Left renal pelvis (tissue), 4 donors: ENCODE measurements at places on chromosomes 16 and 17.

DNA sequence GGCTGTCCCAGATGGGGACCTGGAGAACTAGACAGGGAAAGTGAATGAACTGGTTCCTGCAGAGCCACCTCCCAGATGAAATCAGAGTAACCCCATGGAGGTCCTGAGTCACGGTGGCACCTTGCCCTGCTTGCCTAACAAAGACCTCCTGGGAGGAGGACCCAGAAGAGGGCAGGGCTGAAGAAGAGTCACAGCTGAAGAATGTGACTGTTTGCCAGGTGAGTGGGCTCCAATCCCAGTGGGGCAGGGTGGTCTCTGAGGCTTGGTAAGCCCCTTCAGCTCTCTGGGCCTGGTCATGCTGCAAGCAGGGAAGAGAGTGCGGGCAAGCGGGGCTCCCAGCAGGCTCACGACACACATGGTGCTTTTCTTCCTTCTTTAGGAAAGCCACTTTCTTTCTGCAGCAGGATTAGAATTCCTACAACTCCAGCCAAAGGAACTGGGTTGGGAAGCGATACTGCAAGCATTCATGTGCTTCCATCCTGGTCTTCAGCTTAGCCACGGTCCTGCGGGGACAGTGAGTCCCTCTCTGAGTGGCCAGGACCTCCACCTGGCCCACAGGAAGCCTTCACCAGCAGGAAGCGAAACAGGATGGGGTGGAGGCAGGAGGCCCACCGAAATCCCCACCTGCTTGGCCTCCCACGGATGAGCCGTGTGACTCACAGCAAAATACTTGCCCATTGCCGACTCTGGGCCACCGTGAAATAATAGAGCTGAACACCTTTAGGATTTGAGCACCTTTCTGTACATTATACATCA is 4.3 kb downstream of the C16orf74 start:
- no peak for DNase-seq

- DNase-seq, result no peak
Observed at GRCh38 chr17:79306424-79307318, 232.0 kb downstream of the ENGASE start.

GRCh38 chr16:87146676-87147075 is 170.5 kb downstream of the C16orf95 start:
- DNase-seq, result no peak

DNA sequence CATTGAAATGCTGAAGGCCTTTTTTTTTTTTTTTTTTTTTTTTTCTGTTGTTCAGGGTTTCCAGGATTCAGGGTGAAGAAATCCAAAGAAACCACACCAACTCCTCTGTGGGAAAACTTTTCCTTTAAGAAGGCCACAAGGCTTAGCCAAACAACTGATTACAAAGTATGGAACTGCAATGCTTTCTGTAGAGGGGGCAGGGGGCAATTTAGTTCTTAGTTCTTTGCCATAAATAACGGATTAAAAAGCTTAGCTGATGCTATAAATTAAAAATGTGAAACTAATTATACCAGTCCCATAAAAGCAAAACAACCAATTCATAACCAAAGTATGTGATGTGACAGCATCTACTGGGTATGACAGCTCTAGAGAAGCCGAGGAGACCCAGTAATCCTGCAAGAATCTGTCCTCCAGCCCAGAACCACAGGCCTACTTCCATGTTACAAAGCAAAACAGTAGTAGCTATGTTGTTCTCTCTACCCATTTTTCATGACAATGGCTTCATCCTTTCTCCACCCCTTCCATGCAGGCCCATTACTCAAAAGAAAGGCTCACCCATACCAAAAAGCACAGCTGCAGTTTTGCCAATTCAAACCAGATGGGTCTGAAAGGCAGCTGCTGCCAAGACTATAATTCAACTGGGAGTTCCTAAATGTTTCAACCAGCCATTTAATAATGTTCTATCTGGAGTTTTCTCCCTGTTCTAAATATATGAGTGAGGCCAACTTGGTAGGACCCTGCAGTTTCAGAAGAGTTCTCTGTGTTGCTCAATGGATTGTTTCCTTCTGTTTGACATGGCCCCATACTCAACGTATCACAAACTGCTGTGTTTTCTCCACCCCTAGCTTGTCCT is 167.1 kb upstream of the ZFHX3 start:
- no peak for DNase-seq

GRCh38 chr17:77786740-77787505 is 171.6 kb upstream of the TNRC6C start:
- no peak for DNase-seq

DNA sequence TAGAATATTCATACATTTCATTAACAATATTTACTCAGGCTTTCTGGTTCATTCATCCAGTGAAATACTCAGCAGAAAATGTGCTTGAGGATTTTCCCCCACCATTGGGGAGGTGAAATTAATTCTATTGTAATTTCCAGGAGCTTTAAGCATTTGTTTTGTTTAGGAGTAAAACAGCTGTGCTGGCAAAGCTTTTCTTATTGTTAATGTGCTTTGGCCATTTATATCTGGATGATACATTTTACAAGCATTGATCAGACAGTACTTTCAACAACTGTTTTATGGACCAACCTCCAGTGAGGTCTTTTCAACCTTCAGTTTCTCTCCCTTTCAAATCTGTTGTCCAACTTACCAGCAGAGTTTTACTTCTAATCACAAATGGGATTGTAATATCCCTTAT is 672.4 kb downstream of the CDH11 start:
- no peak for DNase-seq

DNA sequence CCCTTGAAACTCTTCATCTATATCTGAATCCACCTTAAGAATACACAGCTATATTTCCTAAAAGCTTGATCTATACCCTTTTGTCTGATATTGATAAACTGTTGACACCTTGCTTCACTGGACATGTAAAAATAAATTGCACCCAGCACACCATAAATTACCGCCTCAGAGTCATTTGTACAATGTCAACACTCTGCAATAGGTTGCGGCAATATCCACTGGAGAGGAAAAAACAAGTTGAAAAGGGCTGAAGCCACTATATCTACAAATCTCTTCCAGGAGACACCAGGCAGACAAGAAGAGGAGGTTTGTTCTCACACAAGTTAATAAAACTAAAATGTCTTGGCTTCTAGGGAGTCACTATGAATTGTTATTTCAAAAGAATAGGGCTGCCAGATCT is 656.9 kb downstream of the CDH8 start:
- DNase-seq, result no peak

DNA sequence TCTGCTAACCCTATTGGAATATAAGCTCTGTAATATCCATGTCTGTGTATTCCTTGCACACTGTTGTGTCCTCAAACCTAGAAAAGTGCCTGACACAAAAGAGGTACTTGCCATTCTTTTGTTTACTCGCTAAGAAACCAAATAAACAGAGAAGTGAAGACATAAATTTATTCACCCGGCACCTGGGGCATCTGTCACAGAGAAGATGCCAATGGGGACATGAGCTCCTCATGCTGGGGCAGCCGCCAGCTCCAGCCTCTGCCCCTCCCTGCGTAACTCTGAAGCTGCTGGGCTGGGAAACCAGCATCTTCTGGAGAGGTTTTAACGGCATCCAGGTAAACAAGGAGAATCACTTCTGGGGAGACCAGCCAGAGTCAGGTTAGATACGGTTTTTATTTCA is 15.1 kb upstream of the CDRT4 start:
- no peak for DNase-seq

- DNase-seq, result no peak
Observed at GRCh38 chr17:56884483-56885311, 29.2 kb downstream of the TRIM25 start.

DNA sequence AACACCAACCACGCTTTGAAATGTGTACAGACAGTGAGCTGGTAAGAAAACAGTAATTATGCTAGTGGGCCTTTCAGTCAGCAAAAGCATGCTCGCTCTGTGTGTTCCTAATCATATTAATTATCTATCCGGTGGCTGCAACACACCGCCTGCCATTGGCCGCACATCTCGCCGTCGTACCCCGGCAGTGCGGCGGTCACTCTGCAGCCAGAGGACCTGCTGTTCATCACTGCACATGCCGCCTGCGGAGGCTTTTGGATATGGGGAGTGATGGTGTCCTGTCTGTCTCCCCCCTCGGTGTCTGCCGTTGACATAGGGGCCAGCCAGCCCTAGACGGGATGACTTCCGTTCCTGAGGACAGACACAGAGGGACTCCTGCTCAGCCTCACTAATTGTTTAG is 68.5 kb downstream of the RPA1 start:
- no peak for DNase-seq

- no peak for DNase-seq
Observed at GRCh38 chr17:73072219-73072962, 20.1 kb downstream of the SLC39A11 start.

GRCh38 chr17:69593716-69594115 is 179.2 kb downstream of the MAP2K6 start:
- no peak for DNase-seq

DNA sequence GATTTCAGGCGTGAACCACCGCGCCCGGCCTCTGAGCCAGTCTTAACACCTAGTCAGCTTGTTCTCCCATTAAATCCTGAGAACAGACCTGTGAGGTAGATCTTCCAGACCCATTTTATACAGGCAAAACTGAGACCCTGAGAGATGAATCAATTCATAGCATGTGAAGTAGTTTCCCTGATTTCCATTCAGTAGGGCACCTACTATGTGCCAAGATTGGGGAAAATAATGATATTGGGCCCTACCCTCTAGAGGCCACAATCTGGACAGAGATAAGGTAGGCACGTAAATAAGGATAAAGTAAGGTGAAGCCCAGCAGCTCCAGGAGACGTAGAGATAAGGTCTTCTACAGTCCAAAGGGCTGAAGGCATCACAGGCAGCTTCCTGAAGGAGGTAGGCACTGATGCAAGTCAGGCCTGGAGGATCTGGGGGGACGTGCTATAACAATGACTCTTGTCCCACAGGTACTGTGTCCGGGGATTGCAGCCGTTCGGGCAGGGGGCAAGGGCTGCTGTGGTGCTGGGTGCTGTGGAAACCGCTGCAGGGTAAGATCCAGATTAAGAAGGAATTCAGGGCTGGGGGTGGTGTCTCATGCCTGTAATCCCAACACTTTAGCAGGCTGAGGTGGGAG is 5.7 kb downstream of the VMO1 start:
- no peak for DNase-seq

- DNase-seq, result no peak
Observed at GRCh38 chr17:79513820-79514535, 96.9 kb downstream of the RBFOX3 start.

DNA sequence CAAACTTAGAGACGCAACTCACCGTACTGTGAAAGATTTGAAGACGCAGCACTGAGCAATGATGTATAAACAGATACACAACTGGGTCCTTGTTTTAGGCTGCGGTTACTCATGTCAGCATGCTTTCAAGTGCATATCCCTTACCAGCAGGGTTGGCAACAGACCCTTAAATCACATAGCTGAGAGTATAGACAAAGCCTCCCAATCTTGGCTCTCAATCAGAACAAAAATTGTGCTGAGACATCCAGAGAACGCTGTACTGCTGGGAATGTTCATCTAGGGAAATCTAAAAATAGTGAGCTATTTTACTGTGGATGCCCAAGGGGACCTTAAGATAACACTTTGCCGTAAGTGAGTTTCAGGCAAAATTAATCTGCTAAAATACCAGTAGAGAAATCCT is 84.4 kb upstream of the NUDT7 start:
- DNase-seq, result no peak

DNA sequence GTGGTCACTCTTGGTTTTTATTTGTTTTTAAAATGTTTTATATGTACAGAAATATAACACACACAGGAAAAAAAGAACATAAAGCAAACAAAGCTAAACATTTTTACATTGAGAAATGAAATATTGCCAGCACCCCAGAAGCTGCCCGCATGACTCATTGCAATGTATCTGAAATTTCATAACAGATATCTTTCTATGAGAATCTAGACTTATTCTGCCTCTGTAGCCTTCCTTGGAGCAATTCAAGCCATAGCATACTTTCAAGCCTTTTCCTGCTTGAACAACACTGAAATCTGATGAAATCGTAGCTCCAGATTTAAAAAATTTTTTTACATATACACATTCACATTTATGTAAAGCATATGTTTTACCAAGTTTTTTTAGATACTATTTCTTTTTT is 86.9 kb downstream of the RBBP6 start:
- no peak for DNase-seq

GRCh38 chr17:72145962-72146361 is 25.1 kb downstream of the SOX9 start:
- no peak for DNase-seq

DNA sequence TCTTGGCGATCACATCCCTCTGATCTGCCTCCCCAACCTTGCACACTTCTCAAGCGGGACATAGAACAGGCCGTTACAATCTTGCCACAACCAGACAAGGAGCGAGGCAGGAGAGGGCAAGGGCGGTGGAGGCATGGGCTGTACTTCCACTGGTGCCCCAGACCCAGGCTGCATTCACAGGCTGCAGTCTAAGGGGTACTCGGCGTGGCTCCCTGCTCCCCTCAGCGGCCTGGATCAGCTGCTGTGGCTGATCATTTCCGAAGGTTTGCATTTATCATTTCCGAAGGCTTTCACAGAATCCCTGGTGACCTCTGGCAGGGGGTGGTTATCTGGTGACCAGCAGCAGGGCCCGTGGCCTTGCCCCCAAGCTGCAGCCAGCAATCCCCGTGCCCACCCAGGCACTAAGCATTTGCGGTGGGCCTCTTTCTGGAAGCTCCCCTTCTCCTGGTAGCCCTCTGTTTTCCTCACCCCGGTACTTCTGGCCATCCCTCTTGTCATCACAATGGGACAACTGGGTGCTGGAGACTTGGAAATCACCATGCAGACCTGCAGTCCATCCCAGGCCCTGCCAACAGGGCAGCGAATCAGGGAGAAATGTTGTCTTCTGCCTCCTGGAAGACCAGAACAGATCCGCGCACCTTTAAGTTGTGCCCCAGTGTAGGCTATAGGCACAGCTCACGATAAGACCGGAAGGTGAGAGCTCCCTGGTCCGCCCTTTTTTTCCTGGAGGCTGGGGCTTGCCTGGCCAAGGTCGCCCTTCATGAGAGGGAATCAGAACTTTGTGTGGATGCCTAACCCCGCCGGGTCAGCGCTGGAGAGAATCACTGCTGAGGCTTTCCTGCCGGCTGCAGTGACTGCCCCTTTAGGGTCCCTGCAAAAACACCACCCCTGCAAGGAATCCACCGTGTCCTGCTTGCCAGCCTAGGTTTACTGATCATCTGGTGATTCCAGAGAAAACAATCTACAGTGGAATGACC is 1739.1 kb downstream of the TP53TG3F start:
- no peak for DNase-seq

GRCh38 chr16:87968541-87968940 is 17.3 kb downstream of the BANP start:
- DNase-seq, result no peak
